Spleen (tissue), 13 donors: ENCODE measurements at places on chromosomes 3 and 15. TPM values are rescaled to one million over a fixed set of nuclear protein-coding genes. Genes with fewer than 3 reads are reported as not detected.
A peak's percentile ranks its signal among the peaks of the same experiment; 100 is the strongest.

DNA sequence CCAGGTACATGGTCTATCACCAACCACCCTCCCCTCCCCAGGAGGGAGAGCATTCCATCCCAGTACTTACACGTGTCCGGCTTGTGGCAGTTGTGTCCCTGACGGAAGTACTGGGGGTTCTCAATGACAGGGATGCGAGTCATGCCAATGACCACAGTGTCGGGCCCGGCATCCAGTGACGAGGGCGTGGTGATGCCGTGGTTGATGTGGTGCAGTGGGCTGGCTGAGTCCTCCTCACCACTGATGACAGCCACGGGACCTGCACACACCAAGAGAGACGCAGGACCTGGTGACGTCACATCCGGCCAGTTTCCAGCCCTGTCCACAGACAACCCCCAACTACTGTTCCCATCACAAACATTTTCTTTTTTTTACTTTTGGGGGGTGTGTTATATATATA, 223.8 kb downstream of the NTRK3 start:
- H3K27ac ChIP-seq, result no peak overlapping the region
- no peak overlapping the region for H3K4me3 ChIP-seq
- no peaks in the 10 kb centered on the region for H3K27me3 ChIP-seq
- H3K4me1 ChIP-seq, result no peaks in the 10 kb centered on the region
- no peak for DNase-seq
- H3K36me3 ChIP-seq, result no peaks in the 10 kb centered on the region

DNA sequence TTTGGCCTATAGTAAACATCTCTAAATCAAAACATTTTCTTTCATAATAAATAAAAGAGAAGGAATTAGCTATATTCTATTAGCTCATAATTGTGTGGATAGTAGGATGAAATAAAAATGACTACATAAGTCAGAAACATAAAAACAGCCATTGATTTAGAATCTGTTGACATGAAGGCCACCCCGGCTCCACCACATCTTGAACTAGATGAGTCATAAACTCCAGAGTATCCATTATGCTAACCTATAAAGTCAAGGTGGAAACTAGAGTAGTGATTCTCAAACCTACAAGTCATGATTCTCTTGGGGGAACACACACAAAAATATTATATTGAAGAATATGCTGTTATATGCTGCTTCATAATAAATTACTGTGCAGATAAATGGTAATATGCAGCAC, 831.0 kb downstream of the TUSC7 start:
- no peak for DNase-seq
- no peak overlapping the region for H3K27ac ChIP-seq
- no peaks in the 10 kb centered on the region for H3K36me3 ChIP-seq
- H3K4me1 ChIP-seq, result no peaks in the 10 kb centered on the region

GRCh38 chr15:41231422-41232226, 556 bp downstream of the CHP1 start:
- H3K36me3 ChIP-seq, result no peaks in the 10 kb centered on the region
- peak overlapping the region; percentile 84 for H3K27ac ChIP-seq
- DNase-seq, result no peak
- peak overlapping the region; percentile 60 for H3K4me3 ChIP-seq
- peaks cover 28% of the 10 kb centered on the region for H3K4me1 ChIP-seq

- no peak overlapping the region for H3K4me3 ChIP-seq
- no peak overlapping the region for H3K27ac ChIP-seq
These were observed 174.2 kb upstream of the SLC2A2 start for GRCh38 chr3:171200750-171201088.

- no peaks in the 10 kb centered on the region for H3K36me3 ChIP-seq
- H3K4me1 ChIP-seq, result no peaks in the 10 kb centered on the region
- H3K27ac ChIP-seq, result no peak overlapping the region
- H3K27me3 ChIP-seq, result no peaks in the 10 kb centered on the region
- no peak overlapping the region for H3K4me3 ChIP-seq
- no peak for DNase-seq
These were observed 61.3 kb downstream of the FBN1 start for GRCh38 chr15:48584090-48584811.

DNA sequence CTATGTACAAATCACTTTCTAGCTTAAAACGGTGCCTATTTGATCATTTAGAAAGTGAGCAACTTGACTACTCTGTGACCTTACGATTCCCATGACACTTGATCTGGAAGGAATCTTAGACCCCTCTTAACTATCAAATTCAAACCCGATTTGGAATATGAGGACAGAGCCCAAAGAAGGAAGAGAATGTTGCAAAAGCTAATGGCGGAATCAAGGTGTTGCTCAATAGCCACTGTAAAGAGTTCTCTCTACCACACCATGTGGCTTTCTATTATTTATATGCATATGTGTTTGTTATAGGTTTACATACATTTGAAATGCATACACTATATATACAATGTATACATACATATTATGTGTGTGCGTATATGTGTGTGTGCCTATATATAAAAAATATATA, 39.9 kb downstream of the PYDC2 start:
- H3K36me3 ChIP-seq, result no peaks in the 10 kb centered on the region
- DNase-seq, result no peak

- H3K27ac ChIP-seq, result no peak overlapping the region
- no peaks in the 10 kb centered on the region for H3K36me3 ChIP-seq
- DNase-seq, result no peak
- H3K4me3 ChIP-seq, result no peak overlapping the region
These were observed 417.1 kb upstream of the EPHA3 start for GRCh38 chr3:88690287-88690686.

GRCh38 chr3:187919544-187919943, 174.3 kb upstream of the BCL6 start:
- H3K27ac ChIP-seq, result peak overlapping the region; percentile 37
- H3K36me3 ChIP-seq, result no peaks in the 10 kb centered on the region
- no peak for DNase-seq
- no peaks in the 10 kb centered on the region for H3K27me3 ChIP-seq

DNA sequence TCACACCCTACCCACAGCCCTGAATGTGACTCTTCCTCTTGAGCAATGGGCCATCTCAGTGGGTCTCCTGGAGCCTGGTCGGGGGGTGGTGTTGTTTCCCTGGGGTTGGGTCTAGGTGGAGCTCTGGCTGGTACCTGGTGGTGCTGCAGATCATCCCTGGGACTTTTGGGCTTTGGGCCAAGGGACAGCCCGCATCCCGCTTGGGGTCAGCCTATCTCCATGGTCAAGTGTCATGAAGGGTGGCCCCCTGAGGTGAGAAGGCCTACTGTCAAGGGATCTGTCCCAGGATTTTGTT, 202.0 kb downstream of the UBE3A start:
- no peaks in the 10 kb centered on the region for H3K4me1 ChIP-seq
- no peak overlapping the region for H3K27ac ChIP-seq
- no peaks in the 10 kb centered on the region for H3K27me3 ChIP-seq
- no peak overlapping the region for H3K4me3 ChIP-seq
- no peaks in the 10 kb centered on the region for H3K36me3 ChIP-seq

DNA sequence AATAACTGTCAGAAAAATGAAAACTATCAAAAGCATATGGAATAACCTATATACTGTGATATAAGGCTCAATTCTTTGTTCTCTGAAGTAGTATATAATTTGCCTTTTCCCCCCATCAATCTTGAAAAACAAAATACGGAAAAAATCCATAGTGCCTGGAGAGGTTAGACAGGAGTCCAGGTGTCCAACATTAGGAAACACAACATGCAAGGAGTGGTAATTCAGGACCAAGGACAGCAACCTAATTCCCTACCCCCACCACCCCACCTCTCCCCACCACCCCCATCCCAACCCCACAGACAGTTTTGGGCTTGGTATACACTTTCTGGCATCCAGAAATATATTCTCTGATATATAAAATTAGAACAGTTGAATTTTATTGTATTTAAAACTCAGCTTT, 55.1 kb upstream of the SLC25A26 start:
- no peaks in the 10 kb centered on the region for H3K36me3 ChIP-seq
- H3K27ac ChIP-seq, result no peak overlapping the region
- no peak for DNase-seq
- H3K4me3 ChIP-seq, result no peak overlapping the region

GRCh38 chr3:48826451-48826850, 21.2 kb downstream of the PRKAR2A start:
- no peak overlapping the region for H3K4me3 ChIP-seq
- DNase-seq, result no peak
- no peaks in the 10 kb centered on the region for H3K36me3 ChIP-seq

GRCh38 chr3:98596541-98597500, 3.4 kb upstream of the CPOX start:
- peaks cover 20% of the 10 kb centered on the region for H3K4me1 ChIP-seq
- no peak for DNase-seq
- H3K27me3 ChIP-seq, result no peaks in the 10 kb centered on the region

DNA sequence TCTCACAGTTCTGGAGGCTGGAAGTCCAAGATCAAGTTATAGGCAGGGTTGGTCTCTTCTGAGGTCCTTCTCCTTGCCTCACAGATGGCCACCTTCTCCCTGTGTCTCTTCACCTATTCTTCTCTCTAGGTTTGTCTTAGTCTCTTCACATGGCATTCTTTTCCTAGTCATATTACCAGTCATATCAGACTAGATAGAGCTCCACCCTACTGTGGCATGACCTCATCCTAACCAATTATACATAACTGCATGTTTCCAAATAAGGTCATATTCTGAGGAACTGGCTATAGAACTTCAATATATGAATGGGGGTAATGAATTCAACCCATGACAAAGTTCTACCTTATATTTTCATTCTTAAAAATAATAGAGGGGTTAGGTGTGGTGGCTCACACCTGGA, 196.4 kb upstream of the UBE3A start:
- H3K36me3 ChIP-seq, result no peaks in the 10 kb centered on the region
- no peak overlapping the region for H3K27ac ChIP-seq
- H3K4me3 ChIP-seq, result no peak overlapping the region
- H3K4me1 ChIP-seq, result no peaks in the 10 kb centered on the region
- no peak for DNase-seq

- no peak overlapping the region for H3K27ac ChIP-seq
- no peaks in the 10 kb centered on the region for H3K36me3 ChIP-seq
- H3K27me3 ChIP-seq, result no peaks in the 10 kb centered on the region
- no peaks in the 10 kb centered on the region for H3K4me1 ChIP-seq
- H3K4me3 ChIP-seq, result no peak overlapping the region
- no peak for DNase-seq
These were observed 1.0 kb upstream of the HTR3D start for GRCh38 chr3:184030536-184030935.

GRCh38 chr3:2023959-2024358, 74.7 kb upstream of the CNTN4 start:
- no peaks in the 10 kb centered on the region for H3K36me3 ChIP-seq
- no peak overlapping the region for H3K4me3 ChIP-seq
- H3K27ac ChIP-seq, result no peak overlapping the region
- H3K4me1 ChIP-seq, result no peaks in the 10 kb centered on the region
- no peaks in the 10 kb centered on the region for H3K27me3 ChIP-seq

- no peak for DNase-seq
- H3K36me3 ChIP-seq, result no peaks in the 10 kb centered on the region
- no peak overlapping the region for H3K4me3 ChIP-seq
- no peak overlapping the region for H3K27ac ChIP-seq
- H3K27me3 ChIP-seq, result no peaks in the 10 kb centered on the region
These were observed 28.2 kb downstream of the B3GNT5 start for GRCh38 chr3:183281126-183281797.

GRCh38 chr15:56972016-56972415, 53.6 kb downstream of the TCF12 start:
- H3K4me3 ChIP-seq, result no peak overlapping the region
- H3K36me3 ChIP-seq, result no peaks in the 10 kb centered on the region
- H3K27me3 ChIP-seq, result no peaks in the 10 kb centered on the region
- DNase-seq, result no peak

GRCh38 chr3:184741798-184742675, 30.2 kb upstream of the MAGEF1 start:
- no peak overlapping the region for H3K4me3 ChIP-seq
- peak; percentile 59 for DNase-seq
- H3K4me1 ChIP-seq, result no peaks in the 10 kb centered on the region
- H3K36me3 ChIP-seq, result no peaks in the 10 kb centered on the region
- H3K27ac ChIP-seq, result no peak overlapping the region

The NANOGP8 gene
- 0.50 TPM for total RNA-seq

The LRRC34 gene
- total RNA-seq, result 8.9 TPM

The TRIM71 gene
- total RNA-seq, result 0.03 TPM

The ITIH4 gene
- 10.3 TPM for total RNA-seq

The HRG gene
- not detected for total RNA-seq

The NMNAT3 gene
- 12.5 TPM for total RNA-seq

The RTP3 gene
- total RNA-seq, result not detected

The SERPINI2 gene
- total RNA-seq, result not detected

The CLRN1 gene
- not detected for total RNA-seq

The MTMR10 gene
- 60.7 TPM for total RNA-seq

The ESYT3 gene
- total RNA-seq, result not detected

The KIF15 gene
- 1.0 TPM for total RNA-seq

The PARP14 gene
- 123 TPM for total RNA-seq

The DAZL gene
- not detected for total RNA-seq
